D721Med (cell line): ENCODE measurements at places on chromosomes 3 and 15.
A peak's percentile ranks its signal among the peaks of the same experiment; 100 is the strongest.

GRCh38 chr3:144650380-144650779 is 678.8 kb downstream of the DIPK2A start:
- DNase-seq: no peak

GRCh38 chr3:138187296-138188012 is at the start of gene ARMC8:
ARMC8 (plus strand) TSS chr3:138187301; CDS start chr3:138187555, 254 bp downstream.
- peak; percentile 95 for DNase-seq

DNA sequence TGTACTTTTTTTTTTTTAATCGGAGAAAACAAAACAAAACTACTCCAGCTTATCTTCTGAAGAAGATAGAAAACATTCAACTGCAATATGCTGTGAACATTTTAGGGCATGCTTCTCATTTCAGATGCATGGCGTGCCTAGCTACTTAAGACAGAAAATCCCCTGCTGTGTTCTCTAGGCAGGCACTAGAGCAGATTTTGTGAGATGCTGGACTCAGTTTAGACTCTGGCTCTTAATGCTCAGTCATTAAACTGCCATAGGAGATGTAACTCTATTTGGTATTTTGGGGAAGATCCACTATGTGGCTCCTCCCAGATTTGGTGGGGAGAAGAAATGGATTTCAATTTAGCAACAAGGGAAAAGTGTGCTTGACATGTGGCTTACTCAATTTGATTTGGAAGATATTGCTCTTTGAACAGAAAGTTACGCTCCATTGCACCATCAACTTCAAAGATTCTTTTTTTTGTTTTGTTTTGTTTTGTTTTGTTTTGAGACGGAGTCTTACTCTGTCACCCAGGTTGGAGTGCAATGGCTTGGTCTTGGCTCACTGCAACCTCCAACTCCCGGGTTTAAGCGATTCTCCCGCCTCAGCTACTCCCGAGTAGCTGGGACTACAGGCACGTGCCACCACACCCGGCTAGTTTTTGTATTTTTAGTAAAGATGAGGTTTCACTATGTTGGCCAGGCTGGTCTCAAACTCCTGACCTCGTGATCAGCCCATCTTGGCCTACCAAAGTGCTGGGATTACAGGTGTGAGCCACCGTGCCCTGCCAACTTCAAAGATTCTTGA is 62.0 kb upstream of the LEKR1 start:
- no peak for DNase-seq

GRCh38 chr15:90729261-90729660 is 12.1 kb downstream of the BLM start:
- no peak for DNase-seq

DNA sequence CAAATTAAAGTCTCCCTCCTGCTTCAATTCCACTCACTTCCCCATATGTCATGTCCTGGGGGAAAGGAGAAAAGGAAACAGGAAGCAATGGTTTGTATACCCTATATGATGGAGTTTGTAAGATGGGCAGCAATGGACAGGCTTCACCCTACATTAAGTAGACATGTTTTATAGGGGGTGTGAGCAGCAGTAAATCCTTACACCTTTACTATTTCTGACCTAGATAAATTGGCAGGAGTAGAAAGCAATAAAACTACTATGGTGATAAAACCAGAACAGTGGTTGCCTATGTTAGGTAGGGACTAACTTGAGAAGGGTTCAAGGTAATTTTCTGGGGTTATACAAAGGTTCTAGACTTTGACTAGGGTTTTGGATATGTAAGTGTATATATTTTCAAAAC is 301.7 kb downstream of the GBE1 start:
- no peak for DNase-seq

DNA sequence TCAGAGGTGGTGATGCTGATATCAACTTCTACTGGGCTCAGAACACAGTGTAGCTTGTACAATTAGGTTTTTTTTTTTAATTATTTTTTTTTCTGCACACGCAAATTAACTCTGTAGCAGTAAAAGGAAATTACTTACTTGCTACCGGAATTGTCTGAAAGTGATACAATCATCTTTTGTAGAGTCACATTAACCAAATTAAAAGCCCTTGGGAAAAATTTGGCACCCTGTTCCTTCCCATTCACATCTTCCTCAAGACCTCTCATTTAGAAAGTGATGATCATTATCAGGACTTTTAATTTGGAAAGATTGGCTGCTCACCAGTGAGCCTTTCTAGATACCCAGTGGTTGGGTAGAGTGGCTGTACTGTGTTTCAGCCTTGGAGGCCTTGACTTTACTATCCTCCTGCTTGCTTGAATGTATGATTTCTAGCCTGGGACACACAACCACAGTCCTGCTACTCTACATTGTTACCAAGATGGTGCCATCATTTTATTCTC is 158.3 kb downstream of the ECT2 start:
- no peak for DNase-seq

- no peak for DNase-seq
Measured at GRCh38 chr3:152269831-152270734, 1.4 kb downstream of the MBNL1 start.

- no peak for DNase-seq
Measured at GRCh38 chr15:86540840-86541467, 461.3 kb downstream of the AGBL1 start.

DNA sequence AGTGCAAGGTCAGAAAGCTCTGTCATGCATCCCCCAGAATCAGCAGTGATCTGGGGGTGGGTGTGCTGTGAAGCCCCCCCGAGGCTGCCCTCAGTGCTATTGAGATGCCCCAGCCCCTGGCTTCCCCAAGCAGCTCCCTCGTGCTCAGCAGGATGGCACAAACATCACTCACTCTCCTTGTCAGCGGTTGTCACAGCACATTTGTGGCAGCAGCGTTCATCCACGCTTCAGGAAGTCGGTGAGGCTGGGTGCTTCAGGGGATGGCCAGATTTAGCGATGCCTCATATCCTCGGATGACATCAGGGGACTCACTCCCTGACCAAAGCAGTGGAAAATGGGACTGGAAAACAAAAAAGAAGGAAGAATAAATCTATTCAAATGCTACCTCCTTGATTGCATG is 54.4 kb upstream of the SLC6A11 start:
- no peak for DNase-seq

- DNase-seq: no peak
Measured at GRCh38 chr3:127835993-127836882, 13.9 kb upstream of the MGLL start.

GRCh38 chr3:181712553-181713279 is 991 bp downstream of the SOX2 start:
- no peak for DNase-seq
